ENCODE measurements at places on chromosomes 3 and 15. TPM values are rescaled to one million over a fixed set of nuclear protein-coding genes. Genes with fewer than 3 reads are reported as not detected.

The CCDC14 gene
- 16.4 TPM for total RNA-seq

The CYP8B1 gene
- total RNA-seq: not detected

The DOCK3 gene
- 0.12 TPM for total RNA-seq

The MAP1A gene
- 31.1 TPM for total RNA-seq

The EFCC1 gene
- total RNA-seq: under 0.01 TPM

The SATB1 gene
- total RNA-seq: 13.1 TPM

The CATSPER2 gene
- 0.45 TPM for total RNA-seq

The FGD5 gene
- total RNA-seq: 1.3 TPM

The ALDH1A2 gene
- total RNA-seq: 5.5 TPM

The CCR9 gene
- not detected for total RNA-seq

The LIPH gene
- under 0.01 TPM for total RNA-seq

The IFT80 gene
- 33.0 TPM for total RNA-seq

The DUOXA1 gene
- 0.59 TPM for total RNA-seq

The ZNF860 gene
- total RNA-seq: 0.38 TPM

The LEKR1 gene
- 0.47 TPM for total RNA-seq

The OXTR gene
- 1.2 TPM for total RNA-seq

The TCAIM gene
- 10.8 TPM for total RNA-seq

The TMEM212 gene
- total RNA-seq: not detected

The PEX11A gene
- 5.0 TPM for total RNA-seq

The PPIP5K1 gene
- 13.8 TPM for total RNA-seq

The CPN2 gene
- total RNA-seq: not detected

The CELF6 gene
- total RNA-seq: 0.35 TPM

The RTP3 gene
- not detected for total RNA-seq

The GREM1 gene
- 527 TPM for total RNA-seq

The PLA2G4B gene
- 1.6 TPM for total RNA-seq

The ROPN1 gene
- total RNA-seq: not detected

The TMOD2 gene
- 1.8 TPM for total RNA-seq

The MESP2 gene
- total RNA-seq: 1.6 TPM

The IQCF5 gene
- total RNA-seq: not detected

The MRAS gene
- total RNA-seq: 69.1 TPM

The CHRNA5 gene
- 0.53 TPM for total RNA-seq

The CLRN1 gene
- not detected for total RNA-seq

The GATM gene
- total RNA-seq: 0.12 TPM

The C2CD4B gene
- total RNA-seq: 0.68 TPM

The NMNAT3 gene
- 0.23 TPM for total RNA-seq

The JMJD7 gene
- total RNA-seq: 4.8 TPM

The MOBP gene
- not detected for total RNA-seq

The CHRNA3 gene
- total RNA-seq: not detected

The SCG5 gene
- total RNA-seq: 100 TPM

The SORD gene
- 7.1 TPM for total RNA-seq

The GABRA5 gene
- under 0.01 TPM for total RNA-seq

The NLGN1 gene
- total RNA-seq: 3.0 TPM

The SLC22A14 gene
- total RNA-seq: 0.23 TPM

The PYGO1 gene
- total RNA-seq: 5.0 TPM

The RASGRF1 gene
- total RNA-seq: not detected

The ADGRG7 gene
- 0.12 TPM for total RNA-seq

The CRYGS gene
- total RNA-seq: 0.75 TPM

The CISH gene
- total RNA-seq: 0.94 TPM

The RBP2 gene
- not detected for total RNA-seq

The EAF2 gene
- 1.8 TPM for total RNA-seq

The GP9 gene
- not detected for total RNA-seq

The GOLGA6B gene
- not detected for total RNA-seq

The ITIH1 gene
- not detected for total RNA-seq

Measured in smooth muscle cell of the coronary artery (primary cell).